ENCODE measurements at places on chromosomes 1 and 21. TPM values are rescaled to one million over a fixed set of nuclear protein-coding genes. Genes with fewer than 3 reads are reported as not detected.

DNA sequence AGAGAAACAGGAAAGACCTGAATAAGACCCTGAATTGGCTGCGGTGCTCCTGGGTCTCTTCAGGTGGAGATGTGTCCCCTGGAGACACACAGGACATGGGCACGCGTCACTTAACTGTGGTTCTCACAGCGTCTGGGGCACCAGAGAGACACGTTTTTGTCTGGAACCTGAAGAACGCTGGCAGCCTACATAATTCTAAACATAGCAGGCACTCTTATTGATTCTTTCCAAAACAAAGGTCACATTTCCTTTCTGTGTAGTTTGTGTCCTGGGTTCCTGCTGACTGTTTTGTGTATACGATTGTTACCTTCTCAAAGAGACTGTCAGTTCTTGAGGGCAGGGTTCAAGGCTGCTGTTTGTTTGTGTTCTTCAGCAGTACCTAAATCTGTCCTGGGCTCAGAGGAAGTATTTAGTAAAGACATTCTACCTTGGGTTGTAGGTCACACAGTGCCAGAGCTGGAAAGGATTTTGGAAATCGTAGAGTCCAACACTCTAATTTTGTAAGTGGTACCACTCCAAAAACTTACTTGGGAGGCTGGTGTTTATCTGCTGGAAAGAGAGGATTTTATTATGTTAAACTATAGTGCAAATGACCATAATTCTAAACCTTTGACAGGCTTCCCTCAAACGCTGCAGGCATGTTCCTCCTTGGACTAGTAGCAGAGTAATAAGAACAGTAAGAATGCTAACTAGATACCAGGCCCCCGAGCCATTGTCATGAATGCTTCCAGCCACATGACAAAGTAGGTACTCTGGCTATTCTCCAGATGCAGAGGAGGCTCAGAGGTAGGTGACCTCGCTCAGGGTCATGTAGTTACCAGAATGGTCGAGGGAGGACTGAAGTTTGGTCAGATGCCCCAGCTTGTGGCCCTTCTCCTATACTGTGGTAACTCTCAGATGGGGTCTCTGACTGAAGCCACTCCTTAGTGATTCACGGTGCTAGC lies 164.3 kb downstream of the DHRS3 start:
- no peak overlapping the region for H3K4me3 ChIP-seq
- DNase-seq = no peak
- H3K27ac ChIP-seq = no peak overlapping the region
- H3K27me3 ChIP-seq = peaks cover 26% of the 10 kb centered on the region
- H3K4me1 ChIP-seq = peaks cover 57% of the 10 kb centered on the region
- peaks cover 46% of the 10 kb centered on the region for H3K36me3 ChIP-seq

DNA sequence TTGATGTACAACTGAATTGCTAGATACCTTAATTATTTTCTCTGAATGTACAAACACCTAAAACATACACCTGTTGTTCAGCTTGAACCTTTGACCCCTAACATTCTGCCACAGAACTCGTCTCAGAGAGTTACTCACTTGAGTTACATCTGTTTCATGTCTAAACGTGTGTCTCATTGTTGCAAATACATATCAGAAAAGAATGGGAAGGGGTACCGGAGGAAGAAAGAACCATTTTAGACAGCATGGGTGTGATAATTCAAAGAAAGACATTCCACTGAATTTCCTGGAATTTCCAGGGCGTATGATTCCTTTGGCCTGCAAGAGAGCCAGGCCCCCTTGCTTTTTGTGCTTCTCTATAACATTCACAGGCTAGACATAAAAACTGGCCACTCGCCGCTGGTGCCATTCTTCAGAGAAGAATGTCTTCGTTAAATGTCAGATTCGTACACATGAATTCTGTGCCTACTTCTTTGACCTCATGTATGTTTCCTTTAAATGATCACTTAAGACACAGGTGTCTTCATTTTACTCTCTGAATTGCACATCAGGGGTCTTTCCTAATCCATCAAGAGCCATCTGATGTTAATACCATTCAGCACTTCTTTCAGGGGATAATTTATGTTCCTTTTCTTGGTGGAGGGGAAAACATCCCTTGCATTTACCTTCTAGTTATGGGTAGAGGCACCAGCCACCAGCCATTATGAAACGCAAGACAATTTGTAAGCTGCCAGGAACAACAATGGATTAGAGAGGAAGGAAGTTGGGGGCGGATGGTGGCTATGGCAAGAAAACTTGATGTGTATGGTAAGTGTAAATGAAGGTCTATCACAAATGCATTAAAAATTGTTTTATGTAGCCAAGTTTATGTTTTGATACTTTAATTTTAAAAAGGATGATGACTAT lies 12.7 kb downstream of the ATF3 start:
- H3K4me3 ChIP-seq = no peak overlapping the region
- peaks cover 10% of the 10 kb centered on the region for H3K4me1 ChIP-seq
- no peak overlapping the region for H3K27ac ChIP-seq
- H3K27me3 ChIP-seq = no peaks in the 10 kb centered on the region

DNA sequence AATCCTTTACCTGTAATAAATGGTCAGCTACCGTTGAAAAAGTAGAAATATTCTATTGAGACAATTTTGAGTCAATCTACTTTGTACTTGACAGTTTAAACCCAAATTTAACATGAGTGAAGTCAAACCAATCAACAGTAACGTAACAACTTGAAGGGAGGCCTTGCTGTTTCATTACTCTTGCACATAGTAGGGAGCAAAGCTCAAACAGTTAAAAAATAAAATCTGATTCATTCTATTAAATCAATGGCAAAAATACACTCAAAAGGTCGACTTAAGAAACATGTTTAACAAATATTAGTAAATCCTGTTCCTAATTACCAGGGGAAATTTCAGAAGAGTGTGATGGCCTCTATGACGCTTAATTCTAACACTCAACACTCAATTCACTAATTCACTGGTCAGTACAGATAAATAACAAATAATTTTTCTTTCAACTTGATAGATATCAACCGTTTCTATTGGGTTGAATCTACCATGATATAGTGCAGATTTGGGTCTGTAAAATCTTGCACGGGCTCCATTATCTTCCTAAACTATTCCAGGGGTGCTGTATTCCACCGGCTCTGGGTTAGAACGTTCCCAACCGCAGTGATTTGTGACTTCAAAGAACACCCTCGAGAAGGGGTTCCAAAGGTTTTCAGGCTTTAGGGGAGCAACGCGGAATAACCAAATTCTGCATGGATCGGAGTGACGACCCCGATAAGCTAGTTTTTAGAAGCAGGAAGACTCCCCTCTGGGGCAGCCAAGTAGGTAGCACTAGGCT lies 1.4 kb downstream of the TARBP1 start:
- H3K4me3 ChIP-seq = peak overlapping the region; percentile 78
- peaks cover 3% of the 10 kb centered on the region for H3K27me3 ChIP-seq
- peaks cover 48% of the 10 kb centered on the region for H3K4me1 ChIP-seq
- H3K27ac ChIP-seq = peak overlapping the region; percentile 59
- no peak for DNase-seq

DNA sequence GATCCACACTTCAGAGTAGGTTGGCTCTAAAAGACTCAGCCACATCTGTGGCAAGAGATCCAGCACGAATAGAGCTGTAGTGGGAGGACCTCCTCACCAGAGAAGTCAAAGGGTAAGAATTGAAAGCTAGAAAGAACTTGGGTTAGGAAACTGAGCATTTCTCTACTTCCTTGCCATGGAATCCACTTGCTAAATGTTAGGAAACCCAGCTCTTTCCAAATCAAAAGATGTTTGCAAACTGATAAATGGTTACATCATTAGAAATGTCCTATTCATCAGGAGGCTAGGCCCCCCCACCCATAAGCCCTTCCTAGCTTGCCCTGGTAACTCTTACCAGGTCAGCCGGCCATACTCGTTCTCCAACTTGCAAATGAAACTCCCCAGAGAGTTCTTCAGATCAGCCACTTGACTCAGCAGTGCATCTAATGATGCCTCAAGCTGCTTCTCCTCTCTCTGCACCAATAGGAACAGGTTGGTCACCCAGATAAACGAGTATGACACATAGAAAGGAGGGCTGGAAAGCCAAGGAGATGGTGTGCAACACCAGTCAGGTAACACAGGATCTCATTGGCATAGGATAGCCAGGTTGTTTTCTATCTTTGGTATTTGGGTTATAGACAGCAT lies 1.5 kb downstream of the MED8 start:
- H3K36me3 ChIP-seq = peaks cover 45% of the 10 kb centered on the region
- peak overlapping the region; percentile 95 for H3K27ac ChIP-seq
- peak overlapping the region; percentile 100 for H3K4me3 ChIP-seq
- H3K27me3 ChIP-seq = no peaks in the 10 kb centered on the region
- no peak for DNase-seq

- peaks cover 5% of the 10 kb centered on the region for H3K27me3 ChIP-seq
- H3K4me3 ChIP-seq = no peak overlapping the region
- H3K27ac ChIP-seq = no peak overlapping the region
- H3K36me3 ChIP-seq = no peaks in the 10 kb centered on the region
These were observed 371.8 kb downstream of the NPHP4 start for GRCh38 chr1:5620418-5620817.

Gene TLR5
- total RNA-seq = 0.15 TPM

Gene KRTAP19-8
- not detected for total RNA-seq

Gene FCRL5
- total RNA-seq = not detected
